ENCODE measurements at places on chromosomes 1 and 21.

DNA sequence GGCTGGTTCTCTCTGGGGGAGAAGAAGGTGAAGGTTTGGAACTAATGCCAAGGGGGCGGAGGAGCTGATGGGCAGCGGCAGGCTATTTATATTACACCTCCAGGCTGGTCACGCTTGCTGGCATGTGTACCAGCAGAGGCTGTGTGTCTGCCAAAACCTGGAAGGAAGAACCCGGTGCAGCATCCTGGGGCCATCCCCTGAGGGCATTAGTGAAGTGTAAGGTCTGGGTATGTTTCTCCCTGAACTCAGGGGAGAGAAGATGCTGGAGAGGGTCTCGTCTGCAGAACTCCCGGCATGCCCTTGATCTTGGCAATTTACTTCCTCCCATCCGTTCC is 5.3 kb downstream of the DISP3 start:
- no peak for DNase-seq

DNA sequence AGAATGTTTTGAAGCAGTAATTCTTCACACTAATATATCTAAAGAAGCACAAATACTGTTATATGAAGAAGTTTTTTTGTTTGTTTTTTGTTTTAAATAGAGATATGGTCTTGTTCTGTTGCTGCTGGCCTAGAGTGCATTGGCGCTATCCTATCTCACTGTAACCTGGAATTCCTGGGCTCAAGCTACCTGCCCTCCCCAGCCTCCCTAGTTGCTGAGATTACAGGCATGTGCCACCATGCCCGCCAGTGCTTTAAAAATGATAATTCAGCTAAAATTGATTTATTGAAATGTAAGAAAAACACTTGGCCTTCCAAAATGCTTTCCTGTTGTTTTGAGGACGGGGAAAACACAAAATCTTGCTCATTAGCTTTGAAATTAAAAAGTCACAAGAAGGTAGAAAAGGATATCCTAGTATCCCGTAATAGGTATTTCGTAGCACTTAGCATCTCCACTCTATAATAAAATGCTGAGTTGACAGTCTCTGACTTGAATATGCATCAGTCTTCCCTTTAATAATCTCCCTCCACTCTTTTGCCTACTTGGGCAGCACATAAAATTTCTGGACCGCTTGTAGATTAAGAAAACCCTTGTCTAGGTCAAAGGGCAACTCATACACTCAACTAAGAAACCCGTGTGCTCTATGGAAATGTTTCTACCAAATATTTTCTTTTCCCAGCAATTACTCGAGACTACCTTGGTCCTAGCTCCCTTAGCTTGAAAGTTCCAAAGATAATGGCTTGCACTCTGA is 1.3 kb downstream of the SCYL3 start:
- DNase-seq: no peak

DNA sequence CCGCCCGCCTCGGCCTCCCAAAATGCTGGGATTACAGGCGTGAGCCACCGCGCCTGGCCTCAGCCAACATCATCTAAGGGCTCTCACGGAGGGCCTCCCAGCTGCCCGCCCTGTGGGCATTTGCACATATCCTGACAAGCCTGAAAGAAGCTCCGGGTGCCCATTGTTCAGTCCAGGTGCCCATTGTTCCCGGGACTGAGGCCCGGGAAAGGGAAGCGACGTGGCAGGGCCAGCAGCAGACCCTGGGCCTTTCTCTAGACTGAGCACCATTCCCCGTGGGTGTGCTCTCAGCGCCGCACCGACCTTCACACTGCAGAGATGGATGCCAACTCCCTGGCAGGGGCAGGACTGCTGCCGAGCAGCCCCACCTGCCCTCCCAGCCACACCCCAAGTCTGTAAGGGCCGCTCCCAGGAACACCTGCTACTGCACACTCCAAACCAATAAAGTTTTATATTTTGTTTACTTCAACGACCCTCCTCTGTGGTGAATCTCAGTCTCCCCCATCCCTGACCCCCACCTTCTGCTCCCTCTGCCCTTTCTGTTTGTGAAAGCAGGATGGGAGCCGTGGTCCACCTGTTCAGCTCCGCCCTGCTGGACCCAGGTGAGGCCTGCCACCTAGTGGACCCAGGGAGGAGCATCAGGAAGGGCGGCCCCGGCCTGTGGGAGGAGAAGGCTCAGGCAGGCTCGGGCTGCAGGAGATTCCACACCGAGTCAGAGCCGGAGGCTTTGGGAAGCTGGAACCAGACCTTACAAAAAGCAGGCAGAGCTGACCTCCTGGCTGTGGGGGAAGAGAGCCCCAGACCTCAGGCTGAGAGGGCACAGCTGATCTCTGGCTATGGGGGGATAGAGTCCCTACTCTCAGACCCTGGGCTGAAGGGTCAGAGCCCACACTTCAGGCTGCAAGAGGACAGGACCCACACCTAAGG is 1.1 kb upstream of the TMEM82 start:
- peak; percentile 86 for DNase-seq

- DNase-seq: peak; percentile 87
These were observed 734.2 kb upstream of the ADAMTS5 start for GRCh38 chr21:27700974-27701614.

- DNase-seq: no peak
These were observed 30.5 kb downstream of the COL18A1 start for GRCh38 chr21:45435405-45435981.

DNA sequence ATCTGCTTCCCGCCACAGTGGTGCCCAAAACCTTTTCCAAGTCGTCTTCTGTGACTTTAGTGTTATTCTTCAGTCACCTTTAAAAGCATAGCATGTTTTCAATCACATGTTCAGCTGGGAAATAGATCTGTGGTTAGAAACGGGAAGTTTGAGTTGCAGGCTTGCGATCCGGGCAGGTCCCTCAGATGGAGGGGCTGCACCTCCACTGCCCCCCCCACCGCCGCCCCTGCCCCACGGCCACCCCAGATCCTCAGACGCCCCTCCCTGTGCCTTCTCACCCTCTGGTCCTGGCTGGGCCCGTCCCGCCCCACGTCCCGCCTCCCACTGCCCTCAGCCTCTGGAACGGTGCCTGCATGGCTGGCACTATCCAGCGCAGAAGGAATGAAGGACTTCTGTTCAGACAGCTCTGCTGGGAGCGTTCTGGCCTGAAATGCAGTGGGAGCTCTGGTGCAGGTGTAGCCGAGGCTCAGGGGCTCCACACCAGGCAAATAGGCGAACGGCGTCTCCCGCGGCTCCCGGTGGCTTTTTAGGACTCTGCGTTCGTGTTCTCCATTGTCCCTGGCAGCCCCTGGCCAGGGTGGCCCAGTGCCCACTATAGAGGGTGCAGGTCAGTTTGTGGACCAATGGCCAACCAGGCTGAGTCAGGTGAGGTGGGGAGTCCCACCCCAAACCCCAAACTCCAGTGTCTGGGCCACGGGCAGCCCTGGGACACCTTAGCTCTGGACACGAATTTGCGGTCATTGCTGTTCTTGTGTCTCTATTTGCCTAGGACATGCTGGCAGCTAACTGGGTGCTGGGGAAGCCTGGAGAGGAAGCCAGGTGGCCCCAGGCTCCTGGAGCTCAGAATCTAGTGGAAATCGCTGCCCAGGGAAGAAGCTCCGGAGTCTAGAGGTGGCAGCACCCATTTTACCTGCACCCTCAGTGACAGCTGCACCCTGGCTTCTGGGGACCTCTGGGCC is 67.1 kb downstream of the FAAP20 start:
- no peak for DNase-seq

- no peak for DNase-seq
These were observed 62.7 kb downstream of the CACHD1 start for GRCh38 chr1:64532646-64533045.

DNA sequence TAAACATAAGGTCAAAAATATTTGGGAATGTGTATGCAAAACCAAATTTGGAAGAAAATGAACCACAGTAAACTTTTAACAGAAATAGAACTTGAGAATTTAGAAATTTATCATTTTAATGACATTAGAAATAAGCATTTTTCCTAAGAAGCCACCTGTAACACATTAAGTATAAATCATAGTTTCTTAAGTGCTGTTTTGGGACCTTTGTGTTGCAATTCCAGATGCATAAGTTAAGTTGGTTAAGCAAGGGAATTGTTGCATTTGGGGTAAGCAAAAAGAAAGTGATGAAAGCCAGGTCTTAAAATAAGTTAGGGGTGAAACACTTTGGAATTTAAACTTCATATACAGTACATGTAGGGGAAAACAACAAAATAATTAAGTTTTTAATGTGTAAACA is 49.8 kb downstream of the CDKN2C start:
- DNase-seq: no peak

DNA sequence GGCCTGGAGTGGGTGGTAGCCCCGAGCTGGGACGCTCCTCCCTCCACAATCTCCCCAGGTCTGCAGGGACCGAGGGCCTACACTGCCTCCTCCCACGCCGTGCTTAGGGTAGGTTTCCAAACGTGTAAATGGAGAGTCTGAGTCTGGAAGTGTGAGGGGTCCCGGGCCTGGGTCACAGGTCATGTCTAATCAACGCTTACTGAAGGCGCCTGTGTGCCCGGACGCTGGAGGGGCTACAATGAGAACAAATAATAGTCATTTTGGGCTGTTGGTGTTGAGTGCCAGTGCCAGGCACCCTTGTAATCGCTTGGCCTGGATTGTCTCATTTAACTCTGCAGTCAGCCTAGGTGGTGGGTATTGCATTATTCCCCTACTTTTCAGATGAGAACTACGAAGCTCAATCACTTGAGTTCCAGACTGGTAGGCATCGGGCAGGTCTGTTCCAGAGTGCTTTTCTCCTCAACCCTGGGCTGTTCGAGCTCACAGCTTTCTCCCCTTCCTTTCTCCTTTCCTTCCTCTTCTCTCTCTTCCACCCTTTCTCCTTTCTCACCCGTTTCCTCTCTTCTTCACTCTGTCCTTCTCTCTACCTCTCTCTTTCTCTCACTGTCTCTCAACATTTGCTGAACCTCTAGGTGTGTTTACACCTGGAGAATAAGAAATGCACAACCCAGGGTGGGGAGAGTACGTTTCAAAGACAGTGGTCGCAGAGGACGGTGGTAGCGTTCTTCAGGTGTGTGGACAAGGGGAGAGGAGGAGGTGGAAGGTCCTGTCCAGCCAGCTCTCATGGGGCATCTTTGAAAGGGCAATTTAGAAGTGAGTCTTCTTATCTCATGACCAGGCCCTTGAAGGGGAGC is 883 bp downstream of the SLC66A1 start:
- no peak for DNase-seq

DNA sequence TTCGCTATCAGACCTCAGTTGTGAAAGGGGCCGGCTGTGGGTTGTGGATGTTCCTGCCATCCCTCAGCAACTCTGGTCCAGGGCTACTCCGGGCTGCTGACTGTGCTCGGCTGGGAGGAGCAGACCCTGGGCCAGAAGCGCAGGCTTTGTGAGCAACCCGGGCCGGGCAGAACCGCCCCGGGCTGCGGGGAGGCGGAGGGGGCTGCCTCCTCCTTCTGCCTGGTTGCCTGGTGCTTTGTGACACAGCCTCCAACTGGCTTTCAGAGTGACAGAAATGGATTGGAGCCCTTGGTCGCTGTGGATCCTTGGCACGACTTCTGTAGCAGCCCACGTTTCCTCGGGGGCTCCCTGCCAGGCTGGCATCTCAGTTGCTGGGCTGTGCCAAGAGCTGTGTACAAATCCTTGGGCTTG is 10.0 kb downstream of the DRAXIN start:
- no peak for DNase-seq

DNA sequence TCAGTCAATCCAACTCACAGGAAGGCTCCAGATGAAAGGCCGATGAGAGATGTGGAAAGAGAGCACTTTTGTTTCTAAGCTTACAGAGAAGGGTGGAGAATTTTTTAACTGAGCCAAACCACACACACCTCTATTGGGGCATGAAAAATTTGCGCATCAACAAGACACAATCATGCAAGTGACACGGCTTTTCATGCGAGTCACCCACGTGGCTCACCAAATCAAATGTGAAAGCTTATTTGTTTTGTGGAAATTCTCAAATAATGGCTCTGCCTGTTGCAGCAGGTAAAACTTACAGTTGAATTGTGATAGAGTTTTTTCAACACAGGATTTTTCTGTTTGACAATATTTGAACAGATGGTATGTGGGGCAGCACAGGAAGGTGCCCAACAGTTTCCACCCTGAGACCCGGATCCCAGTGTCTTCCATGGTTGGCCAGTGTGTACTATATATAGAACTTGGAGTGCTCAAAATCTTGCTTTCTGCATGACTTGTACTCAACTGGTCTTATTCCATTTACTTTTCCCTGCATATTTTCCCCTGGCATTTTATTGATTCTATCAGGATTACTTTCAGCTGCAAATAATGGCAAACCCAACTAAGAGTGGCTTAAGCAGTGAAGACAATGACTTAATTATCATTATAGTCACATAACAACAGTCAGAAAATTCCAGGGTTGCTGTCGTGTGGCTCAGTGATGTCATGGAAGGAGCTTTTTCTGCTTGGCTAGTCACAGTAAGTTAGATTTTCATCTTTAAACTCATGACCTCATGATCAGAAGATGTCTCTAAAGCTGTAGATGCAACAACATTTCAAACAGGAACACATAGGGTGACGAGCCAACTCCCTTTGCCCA is 90.6 kb upstream of the SIM2 start:
- peak; percentile 50 for DNase-seq

DNA sequence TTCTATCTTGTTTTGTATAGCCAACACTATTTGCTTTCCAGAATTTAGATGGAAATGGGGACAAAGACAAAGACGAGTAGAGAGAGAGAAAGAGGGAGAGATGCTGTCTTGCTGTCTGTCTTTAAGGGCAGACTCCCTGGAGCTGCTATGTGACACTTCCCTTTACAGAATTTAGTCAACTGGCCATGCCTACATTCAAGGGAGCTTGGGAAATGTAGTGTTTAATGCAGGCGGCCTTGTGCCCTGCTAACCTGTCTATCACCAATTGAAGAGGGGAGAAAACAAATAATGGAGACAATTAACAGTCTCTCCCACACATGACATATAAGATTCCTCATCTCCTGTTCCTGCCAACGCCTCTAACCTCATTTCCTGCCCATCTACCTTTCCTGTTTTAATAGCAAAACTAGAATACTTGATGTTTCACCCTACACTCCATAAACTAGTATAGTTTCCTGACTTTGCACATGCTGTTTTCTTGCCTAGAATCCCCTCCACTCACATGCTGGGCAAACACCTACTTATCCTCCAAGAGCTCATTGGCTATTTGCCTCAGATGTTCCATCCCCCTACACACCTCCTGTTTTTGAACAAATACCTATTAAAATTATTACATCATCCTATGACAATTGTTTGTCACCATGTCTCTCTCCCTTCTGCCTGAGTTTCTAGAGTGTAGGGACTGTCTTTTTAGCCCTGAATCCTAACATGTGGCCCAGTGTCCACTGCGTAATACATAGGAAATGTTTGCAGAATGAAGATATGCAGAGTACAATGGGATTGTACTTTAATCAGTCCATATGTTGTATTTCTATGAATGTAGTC is 117.2 kb downstream of the SLC25A24 start:
- no peak for DNase-seq

GRCh38 chr1:199042193-199042592 is 403.4 kb downstream of the PTPRC start:
- no peak for DNase-seq

DNA sequence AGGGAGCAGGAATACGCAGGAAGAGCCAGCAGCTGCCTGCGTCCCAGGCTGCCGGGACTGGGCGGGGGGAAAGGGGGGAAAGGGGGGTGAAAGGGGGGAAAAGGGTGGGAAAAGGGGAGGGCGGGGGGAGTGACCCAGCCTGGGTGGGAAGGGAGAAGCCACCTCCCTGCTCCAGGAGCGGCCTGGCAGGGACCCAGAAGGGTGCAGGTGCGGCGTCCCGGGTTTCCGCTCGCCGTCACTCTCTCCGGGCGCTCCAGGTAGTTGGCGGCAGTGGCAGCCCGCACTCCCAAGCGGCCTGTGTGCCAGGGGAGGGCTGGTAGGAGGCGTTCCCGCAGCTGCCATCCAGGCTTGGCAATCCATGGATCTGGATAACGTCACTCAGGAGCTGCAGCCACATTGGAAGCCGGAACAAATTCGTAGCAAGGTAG is 141.0 kb upstream of the NGF start:
- DNase-seq: peak; percentile 71

- DNase-seq: no peak
These were observed 32.0 kb upstream of the EXO1 start for GRCh38 chr1:241816008-241816407.
